ENCODE measurements at places on chromosomes 4 and X. TPM values are rescaled to one million over a fixed set of nuclear protein-coding genes. Genes with fewer than 3 reads are reported as not detected.
A peak's percentile ranks its signal among the peaks of the same experiment; 100 is the strongest.

DNA sequence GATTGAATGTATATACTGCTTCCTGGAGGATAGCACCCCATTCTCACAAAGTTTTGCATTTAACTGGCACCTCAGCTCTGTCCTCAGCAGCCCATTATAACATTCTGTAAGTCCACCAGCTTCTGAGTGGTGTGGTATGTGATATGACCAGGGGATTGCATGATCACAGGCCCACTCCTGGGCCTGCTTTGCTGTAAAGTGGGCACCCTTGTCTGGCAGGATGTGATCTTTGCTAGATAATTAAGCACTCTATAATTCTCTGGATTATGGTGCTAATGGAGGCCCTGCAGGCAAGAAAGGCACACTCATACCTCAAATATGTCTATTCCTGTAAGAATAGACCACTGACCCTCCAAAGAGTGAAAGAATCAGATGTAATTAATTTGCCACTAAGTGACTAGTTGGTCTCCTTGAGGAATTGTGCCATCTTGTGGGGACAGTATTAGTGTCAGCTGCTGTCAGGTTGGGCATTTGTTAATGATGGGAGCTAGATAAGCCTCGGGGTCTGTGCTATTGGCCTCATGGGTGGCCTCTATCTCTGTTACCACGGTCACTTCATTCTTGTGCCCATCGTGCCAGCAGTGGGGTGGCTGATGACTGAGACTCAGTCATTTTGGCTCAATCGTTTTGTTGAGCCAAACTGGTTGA is 2.2 kb upstream of the CFI start:
- no peaks in the 10 kb centered on the region for H3K36me3 ChIP-seq
- H3K4me3 ChIP-seq = no peak overlapping the region
- no peak overlapping the region for H3K27ac ChIP-seq
- H3K4me1 ChIP-seq = no peaks in the 10 kb centered on the region
- no peaks in the 10 kb centered on the region for H3K27me3 ChIP-seq

DNA sequence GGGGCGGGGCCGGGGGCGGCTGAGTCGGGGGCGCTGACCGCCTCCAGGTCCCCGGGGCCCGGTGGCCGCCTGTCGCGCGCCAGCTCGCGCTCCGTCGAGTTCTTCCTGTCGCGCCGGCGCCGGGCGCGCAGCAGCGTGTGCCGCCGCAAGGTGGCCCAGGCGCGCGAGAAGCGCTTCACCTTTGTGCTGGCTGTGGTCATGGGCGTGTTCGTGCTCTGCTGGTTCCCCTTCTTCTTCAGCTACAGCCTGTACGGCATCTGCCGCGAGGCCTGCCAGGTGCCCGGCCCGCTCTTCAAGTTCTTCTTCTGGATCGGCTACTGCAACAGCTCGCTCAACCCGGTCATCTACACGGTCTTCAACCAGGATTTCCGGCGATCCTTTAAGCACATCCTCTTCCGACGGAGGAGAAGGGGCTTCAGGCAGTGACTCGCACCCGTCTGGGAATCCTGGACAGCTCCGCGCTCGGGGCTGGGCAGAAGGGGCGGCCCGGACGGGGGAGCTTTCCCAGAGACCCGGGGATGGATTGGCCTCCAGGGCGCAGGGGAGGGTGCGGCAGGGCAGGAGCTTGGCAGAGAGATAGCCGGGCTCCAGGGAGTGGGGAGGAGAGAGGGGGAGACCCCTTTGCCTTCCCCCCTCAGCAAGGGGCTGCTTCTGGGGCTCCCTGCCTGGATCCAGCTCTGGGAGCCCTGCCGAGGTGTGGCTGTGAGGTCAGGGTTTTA is 1.5 kb downstream of the ADRA2C start:
- no peak overlapping the region for H3K27ac ChIP-seq
- no peaks in the 10 kb centered on the region for H3K36me3 ChIP-seq
- peaks cover 63% of the 10 kb centered on the region for H3K27me3 ChIP-seq
- no peaks in the 10 kb centered on the region for H3K4me1 ChIP-seq
- DNase-seq = no peak

DNA sequence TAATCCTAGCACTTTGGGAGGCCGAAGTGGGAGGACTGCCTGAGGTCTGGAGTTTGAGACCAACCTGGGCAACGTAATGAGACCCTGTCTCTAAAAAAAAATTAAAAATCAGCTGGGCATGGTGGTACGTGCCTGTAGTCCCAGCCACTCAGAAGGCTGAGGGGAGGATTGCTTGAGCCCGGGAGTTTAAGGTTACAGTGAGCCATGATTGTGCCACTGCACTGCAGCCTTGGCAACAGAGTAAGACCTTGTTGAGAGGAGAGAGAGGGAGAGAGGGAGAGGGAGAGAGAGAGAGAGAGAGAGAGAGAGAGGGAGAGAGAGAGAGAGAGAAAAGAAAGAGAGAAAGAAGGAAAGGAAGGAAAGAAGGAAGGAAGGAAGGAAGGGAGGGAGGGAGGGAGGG is 144.9 kb downstream of the RASL11B start:
- no peaks in the 10 kb centered on the region for H3K36me3 ChIP-seq
- H3K4me3 ChIP-seq = no peak overlapping the region
- H3K27me3 ChIP-seq = no peaks in the 10 kb centered on the region
- H3K27ac ChIP-seq = no peak overlapping the region
- no peak for DNase-seq

Gene ADH7
- not detected for polyA plus RNA-seq

Gene FAM200B
- 25.0 TPM for polyA plus RNA-seq

Gene ALB
- not detected for polyA plus RNA-seq

Gene PCDH10
- polyA plus RNA-seq = under 0.01 TPM

DNA sequence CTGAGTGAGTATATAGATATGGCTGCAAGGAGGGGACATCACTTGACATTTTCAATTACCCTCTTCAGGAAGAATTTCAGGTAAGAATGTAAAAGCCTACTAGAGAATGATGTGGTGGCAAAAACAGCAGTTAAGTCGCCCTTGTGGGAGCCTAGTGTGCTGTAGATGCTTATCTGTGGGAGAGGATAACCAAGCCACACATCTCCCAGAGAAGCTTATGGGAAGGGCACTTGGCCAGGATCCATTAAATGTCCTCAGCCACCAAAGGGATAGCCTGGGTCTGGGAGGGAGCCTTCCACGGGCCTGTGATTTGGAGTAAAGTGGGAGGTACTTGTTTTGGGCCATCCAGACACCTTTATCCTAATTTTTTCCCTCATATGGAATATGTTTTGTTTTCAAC is 41.3 kb upstream of the BCLAF3 start:
- H3K27ac ChIP-seq = no peak overlapping the region
- no peak overlapping the region for H3K4me3 ChIP-seq
- no peaks in the 10 kb centered on the region for H3K36me3 ChIP-seq
- no peaks in the 10 kb centered on the region for H3K27me3 ChIP-seq

- H3K36me3 ChIP-seq = no peaks in the 10 kb centered on the region
- H3K27ac ChIP-seq = no peak overlapping the region
- no peaks in the 10 kb centered on the region for H3K27me3 ChIP-seq
- no peak overlapping the region for H3K4me3 ChIP-seq
Observed at GRCh38 chr4:155234206-155234605, 25.8 kb downstream of the NPY2R start.

- H3K36me3 ChIP-seq = no peaks in the 10 kb centered on the region
- no peak for DNase-seq
- H3K27me3 ChIP-seq = no peaks in the 10 kb centered on the region
- H3K4me1 ChIP-seq = no peaks in the 10 kb centered on the region
- no peak overlapping the region for H3K27ac ChIP-seq
Observed at GRCh38 chrX:134718966-134719317, 60.7 kb upstream of the PLAC1 start.

- H3K4me1 ChIP-seq = no peaks in the 10 kb centered on the region
- no peak overlapping the region for H3K4me3 ChIP-seq
- no peak overlapping the region for H3K27ac ChIP-seq
- no peaks in the 10 kb centered on the region for H3K27me3 ChIP-seq
- H3K36me3 ChIP-seq = no peaks in the 10 kb centered on the region
Observed at GRCh38 chrX:112851806-112852205, 11.2 kb upstream of the AMOT start.

Gene MAP7D2
- 0.23 TPM for polyA plus RNA-seq

DNA sequence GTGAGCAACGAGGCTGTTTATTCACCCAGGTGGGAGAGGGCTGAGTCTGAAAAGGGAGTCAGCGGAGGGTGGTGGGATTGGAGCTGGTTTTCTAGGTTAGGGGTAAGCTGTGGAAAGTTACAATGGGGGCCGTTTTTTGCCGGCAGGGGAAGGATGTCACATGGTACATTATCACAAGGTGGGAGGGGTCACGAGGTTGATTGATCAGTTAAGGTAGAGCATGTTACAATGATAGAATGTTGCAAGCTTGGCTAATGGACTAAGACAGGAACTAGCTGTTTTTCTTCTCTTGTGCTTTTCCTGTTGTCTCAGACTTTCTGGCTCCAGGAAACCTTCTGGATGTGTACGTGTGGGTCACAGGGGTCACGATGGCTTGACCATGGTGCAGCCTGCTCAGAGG is 536.3 kb upstream of the HTR2C start:
- no peak overlapping the region for H3K27ac ChIP-seq
- no peaks in the 10 kb centered on the region for H3K27me3 ChIP-seq
- H3K36me3 ChIP-seq = no peaks in the 10 kb centered on the region
- H3K4me3 ChIP-seq = no peak overlapping the region

DNA sequence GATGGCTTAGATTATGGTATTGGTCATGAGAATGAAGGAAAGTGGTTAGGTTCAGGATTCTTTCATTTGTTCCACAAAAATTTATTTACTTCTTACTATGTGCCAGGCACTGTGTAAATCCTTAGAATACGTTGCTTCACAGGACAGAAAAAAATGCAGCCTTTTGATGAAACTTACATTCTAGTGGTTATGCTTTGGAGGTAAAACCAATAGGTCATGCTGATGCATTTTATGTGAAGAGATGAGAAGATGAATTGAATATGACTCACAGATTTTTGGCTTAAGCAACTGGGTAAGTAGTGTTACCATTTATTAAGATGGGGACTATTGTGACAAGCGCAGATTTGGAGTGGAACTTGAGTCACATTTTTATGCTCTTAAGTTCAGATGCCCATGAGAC is 165.3 kb downstream of the GLRA2 start:
- no peak overlapping the region for H3K27ac ChIP-seq
- H3K27me3 ChIP-seq = no peaks in the 10 kb centered on the region
- H3K4me3 ChIP-seq = no peak overlapping the region
- no peaks in the 10 kb centered on the region for H3K36me3 ChIP-seq
- DNase-seq = no peak
- no peaks in the 10 kb centered on the region for H3K4me1 ChIP-seq

GRCh38 chrX:153884590-153884989 is 1.4 kb downstream of the L1CAM start:
- H3K4me3 ChIP-seq = no peak overlapping the region
- H3K4me1 ChIP-seq = no peaks in the 10 kb centered on the region
- peak; percentile 3 for DNase-seq
- peaks cover 95% of the 10 kb centered on the region for H3K27me3 ChIP-seq
- no peak overlapping the region for H3K27ac ChIP-seq

Gene CT45A2
- not detected for polyA plus RNA-seq

DNA sequence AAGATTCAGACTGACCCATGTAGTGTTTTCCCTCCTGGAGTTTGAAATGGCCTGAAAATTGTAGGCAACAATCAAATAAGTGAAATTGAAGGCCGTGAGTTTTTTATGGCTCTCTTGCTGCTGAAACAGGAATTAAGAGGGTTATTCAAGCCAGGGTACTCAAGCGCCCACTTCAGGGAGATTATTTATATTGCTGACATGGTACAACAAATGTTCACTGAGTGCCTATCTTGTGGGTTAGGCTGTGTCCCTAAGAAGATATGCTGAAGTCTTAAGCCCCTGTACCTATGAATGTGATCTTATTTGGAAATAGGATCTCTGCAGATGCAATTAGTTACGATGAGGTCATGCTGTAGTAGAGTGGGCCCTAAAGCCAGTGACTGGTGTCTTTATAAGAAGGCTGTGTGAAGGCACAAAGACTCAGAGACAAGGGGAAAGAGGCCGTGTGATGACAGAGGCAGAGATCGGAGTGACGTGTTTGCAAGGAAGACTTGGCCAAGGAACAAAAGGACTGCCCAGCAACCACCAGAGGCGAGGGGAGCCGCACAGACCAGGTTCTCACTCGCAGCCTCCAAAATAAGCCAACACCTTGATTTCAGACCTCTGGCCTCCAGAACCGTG is 72.9 kb downstream of the MED28 start:
- no peak overlapping the region for H3K27ac ChIP-seq
- no peak overlapping the region for H3K4me3 ChIP-seq
- no peak for DNase-seq
- no peaks in the 10 kb centered on the region for H3K27me3 ChIP-seq

Gene FAM184B
- not detected for polyA plus RNA-seq

DNA sequence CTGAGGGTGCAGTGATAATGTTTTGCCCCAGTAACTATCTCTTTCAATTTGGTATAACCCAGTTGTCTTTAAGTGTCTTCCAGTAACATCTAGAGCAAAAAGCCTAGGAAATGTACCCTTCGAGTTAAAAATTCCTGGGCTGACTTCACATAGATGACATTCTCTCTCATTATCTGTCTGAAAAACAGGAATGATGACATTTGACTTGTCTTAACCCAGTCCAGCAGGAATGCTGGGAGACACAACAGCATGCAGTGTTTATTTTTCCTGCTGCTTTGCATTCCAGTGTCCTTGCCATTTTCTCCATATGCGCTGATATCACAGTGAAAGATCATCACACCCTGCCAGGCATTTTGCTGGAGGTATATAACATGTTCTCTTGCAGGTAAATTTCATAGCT is 130.0 kb downstream of the SOWAHB start:
- H3K36me3 ChIP-seq = no peaks in the 10 kb centered on the region
- no peaks in the 10 kb centered on the region for H3K27me3 ChIP-seq
- no peak for DNase-seq
- no peak overlapping the region for H3K27ac ChIP-seq
- H3K4me3 ChIP-seq = no peak overlapping the region

Gene TRMT10A
- polyA plus RNA-seq = 1.8 TPM

- no peaks in the 10 kb centered on the region for H3K27me3 ChIP-seq
- no peak overlapping the region for H3K4me3 ChIP-seq
- H3K4me1 ChIP-seq = peaks cover 5% of the 10 kb centered on the region
- DNase-seq = no peak
Observed at GRCh38 chr4:113741956-113742355, 19.6 kb downstream of the CAMK2D start.

Gene SPATA18
- polyA plus RNA-seq = 0.23 TPM

DNA sequence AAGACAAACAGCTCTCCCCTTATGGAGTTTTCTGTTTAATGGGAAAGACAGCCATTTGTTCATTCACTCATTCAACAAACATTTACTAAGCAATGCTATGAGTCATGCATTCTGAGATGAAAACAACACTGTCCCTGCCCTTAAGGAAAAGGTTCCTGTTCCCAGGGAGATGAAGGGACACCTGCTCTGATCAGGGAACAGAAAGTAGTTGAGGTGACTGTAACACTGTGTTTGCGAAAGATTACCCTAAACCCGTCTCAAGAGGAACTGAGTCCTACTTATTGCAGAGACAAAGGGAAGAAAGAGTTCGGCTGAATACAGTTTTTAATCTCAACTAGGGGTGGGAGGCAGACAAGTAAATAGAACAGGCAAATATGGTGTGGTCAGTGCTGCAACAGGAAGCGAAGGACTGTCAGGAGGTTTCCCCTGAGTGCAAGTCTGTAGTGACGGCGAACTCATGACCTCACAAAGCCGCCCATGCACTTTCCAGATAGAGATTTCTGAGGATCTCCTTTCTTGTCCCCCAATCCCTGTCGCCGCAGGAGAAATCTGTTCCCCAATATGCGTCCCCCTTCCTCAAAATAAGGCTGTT is 712 bp downstream of the STX18 start:
- peak; percentile 19 for DNase-seq
- peak overlapping the region; percentile 95 for H3K4me3 ChIP-seq
- peaks cover 37% of the 10 kb centered on the region for H3K4me1 ChIP-seq
- H3K36me3 ChIP-seq = no peaks in the 10 kb centered on the region
- H3K27me3 ChIP-seq = no peaks in the 10 kb centered on the region
- peak overlapping the region; percentile 79 for H3K27ac ChIP-seq

Data from heart left ventricle (tissue), 16 donors.